ENCODE measurements at places on chromosomes 7 and 10.

- DNase-seq: no peak
Measured at GRCh38 chr7:127818306-127818705, 166.3 kb downstream of the SND1 start.

GRCh38 chr7:95632609-95633008 is 36.3 kb upstream of the PDK4 start:
- DNase-seq: no peak

GRCh38 chr7:129332254-129333035 is 101.8 kb upstream of the STRIP2 start:
- DNase-seq: no peak

- DNase-seq: no peak
Measured at GRCh38 chr7:139046143-139046542, 10.3 kb upstream of the ZC3HAV1L start.

DNA sequence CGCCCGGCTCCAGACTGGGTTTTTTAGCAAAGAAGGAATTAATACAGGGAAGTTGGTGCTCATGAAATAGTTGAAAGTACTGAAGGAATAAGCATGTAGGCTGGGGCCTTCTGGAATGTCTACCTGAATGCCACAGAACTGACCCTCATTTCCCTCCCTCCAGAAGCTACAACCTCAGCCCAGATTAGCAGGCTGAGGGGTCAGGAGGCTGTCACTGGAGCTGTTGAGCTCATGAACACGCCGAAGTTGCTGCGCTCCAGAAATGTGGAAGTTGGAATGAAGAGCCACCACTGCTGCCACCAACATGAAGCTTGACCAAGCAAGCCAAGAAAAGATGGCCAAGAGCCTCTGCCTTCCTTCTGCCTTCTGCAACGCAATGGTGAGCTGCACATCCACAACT is 52.2 kb upstream of the KMT2E start:
- no peak for DNase-seq

DNA sequence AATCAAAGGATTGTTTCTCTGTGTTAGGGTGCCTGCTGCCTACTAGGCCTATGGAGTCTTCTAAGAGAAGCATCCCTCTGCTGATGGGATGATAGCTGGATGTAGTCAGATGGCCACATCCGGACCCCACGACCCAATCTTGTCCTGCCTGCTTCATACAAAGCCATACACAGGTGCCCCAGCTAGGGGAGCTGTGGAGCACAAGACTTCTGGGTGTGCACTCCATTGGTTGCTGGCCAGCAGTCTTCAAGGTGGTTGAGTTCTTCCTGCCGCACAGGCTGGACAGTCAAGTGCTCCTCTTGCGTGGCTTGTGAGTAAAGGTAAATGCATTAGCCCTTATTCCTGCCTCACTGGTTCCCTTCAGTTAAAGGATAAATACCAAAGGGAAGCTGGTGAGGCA is 120.2 kb downstream of the TEX36 start:
- no peak for DNase-seq

- DNase-seq: no peak
Measured at GRCh38 chr7:1113548-1113885, 25.6 kb downstream of the GPER1 start.

GRCh38 chr10:73226663-73227062 is 20.4 kb downstream of the DNAJC9 start:
- no peak for DNase-seq

DNA sequence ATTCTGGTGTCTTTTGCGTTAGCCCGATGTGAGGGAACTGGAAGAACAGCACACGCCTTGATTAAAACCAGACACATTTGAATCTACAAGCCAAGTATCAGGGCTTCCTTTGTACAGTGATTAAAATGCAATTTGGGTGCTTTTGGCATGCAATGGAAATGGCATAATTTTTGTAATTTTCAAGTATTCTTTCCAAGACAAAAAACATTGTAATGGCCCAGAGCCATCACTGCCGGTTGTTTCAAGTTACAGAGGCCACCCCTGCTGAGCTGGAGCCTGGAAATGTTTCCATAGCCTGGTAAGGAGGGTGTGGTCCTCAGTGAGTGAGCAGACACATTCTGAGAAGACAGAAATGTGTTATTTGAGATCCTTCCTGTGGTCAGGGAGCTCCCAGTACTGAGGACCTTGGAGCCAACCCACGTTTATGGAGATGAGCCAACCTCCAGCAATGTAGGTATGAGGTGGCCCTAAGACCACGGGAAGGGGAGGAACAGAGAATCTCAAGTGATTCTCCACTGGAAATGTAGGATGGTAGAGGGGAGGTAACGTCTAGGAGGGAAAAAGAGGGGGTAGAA is 20.9 kb downstream of the TEX36 start:
- DNase-seq: peak; percentile 3

- DNase-seq: peak; percentile 30
Measured at GRCh38 chr7:77727936-77728701, 31.9 kb downstream of the RSBN1L start.

DNA sequence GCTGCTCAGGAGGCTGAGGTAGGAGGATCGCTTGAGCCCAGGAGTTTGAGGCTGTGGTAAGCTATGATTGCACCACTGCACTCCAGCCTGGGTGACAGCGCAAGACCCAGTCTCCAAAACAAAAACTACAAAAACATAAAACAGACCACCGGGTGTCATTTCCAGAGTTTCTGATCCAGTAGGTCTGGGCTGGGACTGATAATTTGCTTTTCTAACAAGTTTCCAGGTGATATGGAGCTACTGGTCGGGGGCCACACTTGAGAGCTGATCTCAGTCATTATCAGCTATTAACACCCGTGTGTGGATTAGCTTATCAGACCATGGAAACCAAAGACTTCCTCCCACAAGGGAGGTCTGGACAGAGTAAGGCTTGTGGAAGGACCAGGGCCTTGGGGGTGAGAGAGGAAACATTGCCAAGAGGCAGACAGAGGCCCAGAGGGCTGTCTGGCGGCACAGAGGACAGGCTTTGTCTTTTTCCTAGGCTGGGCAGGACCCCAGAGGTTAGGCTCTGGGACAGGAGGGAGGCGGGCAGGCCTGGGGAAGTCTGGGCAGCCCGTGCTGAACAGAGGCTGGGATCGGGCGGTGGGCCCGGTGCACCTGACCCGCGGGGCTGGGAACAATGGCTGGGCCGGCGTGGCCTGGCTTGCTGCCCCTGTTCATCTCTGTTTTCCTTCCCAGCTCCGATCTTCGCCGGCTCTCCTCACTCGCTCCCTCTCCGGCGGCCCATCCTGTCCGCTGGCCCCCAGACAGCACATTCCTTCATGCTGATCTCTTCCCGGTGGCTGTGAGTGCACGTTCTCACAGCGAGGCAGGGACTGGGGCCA is 25.2 kb downstream of the TMEM270 start:
- peak; percentile 3 for DNase-seq

DNA sequence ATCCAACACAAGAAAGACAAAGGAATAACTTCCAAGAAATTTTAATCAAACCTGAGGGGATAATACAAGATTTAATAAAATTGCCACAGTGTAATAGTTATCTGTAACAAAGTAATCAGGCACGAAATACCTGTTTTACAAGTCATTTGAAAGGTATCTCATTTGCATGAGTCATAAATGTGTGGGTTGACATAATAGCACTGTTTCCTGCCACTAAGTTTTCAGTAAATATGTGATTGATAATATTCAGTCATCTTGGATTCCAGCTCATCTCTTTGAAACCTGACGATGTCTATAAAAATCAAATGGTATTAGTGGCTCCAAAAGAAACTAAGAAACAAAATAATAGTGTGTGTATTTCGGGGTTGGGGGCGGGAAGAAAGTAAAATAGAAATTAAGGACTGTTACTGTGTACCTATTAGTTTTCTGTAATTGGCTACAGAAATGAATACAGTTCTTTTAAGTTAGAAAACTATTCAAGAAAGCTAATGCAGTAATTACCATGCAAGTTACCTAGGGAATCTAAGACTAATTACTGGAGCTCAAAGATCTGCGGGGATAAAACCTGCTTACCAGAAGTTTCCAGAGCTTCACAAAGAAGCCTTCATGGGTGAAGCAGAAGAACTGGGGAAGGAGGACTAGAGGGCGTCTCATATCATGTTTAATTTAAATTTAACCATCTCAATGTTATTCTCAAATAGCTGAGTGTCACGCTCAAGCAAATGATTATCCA is 100.7 kb downstream of the ST8SIA6 start:
- no peak for DNase-seq

DNA sequence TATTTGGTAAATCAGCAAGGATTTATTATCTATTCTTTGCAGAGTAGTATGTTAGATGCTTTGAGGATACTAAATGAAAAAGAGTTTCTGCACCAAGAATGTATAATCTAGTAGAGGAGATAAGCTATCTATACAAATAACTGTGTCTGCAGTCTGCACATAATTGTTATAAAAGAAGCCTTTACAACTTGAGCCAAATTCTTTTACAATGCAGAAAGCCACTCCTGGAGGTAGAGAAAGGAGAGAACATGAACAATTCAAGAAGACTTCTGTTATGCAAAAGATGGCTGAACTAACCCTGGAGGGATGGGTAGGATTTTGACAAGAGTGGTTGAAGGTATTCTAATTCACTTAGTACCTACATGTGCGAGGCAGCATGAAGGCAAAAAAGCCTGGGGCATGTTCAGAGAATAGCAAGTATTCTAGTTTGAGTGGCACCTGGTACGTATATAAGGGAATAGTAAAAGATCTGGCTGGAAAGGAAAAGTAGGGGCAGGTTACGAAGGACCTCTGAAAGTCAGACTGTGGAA is 251.1 kb upstream of the KAT6B start:
- DNase-seq: no peak

- no peak for DNase-seq
Measured at GRCh38 chr7:27146491-27147198, 929 bp downstream of the HOXA6 start.

DNA sequence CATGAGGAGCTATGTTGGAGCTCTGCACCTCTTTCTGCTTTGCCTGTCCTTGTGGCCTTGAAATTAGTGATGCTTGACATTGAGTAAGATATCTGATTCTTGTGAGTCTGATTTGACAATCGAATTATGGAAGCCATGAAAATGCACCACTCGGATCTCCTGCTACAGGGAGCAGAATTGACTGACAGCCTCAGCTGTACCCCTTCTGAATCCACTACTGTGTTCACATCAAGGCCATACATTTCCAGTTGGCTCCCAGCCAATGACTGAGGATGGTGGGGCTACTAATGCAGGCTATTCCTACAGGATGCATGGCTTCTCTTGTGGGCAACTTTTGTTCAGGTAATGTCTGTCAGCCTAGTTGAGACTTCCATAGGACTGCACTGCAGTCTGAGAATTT is 321.9 kb downstream of the REEP3 start:
- no peak for DNase-seq

- DNase-seq: no peak
Measured at GRCh38 chr10:119190954-119191785, 12.6 kb upstream of the PRDX3 start.

GRCh38 chr7:138407792-138408191 is 52.3 kb upstream of the TRIM24 start:
- DNase-seq: no peak
